Amniotic stem cell (primary cell): ENCODE measurements at places on chromosomes 7 and 10.

- DNase-seq: peak; percentile 47
These were observed 64.1 kb downstream of the CAV1 start for GRCh38 chr7:116588641-116589594.

- no peak for DNase-seq
These were observed 44.5 kb downstream of the RBM28 start for GRCh38 chr7:128299109-128299607.

- no peak for DNase-seq
These were observed 36.7 kb downstream of the ARHGAP22 start for GRCh38 chr10:48568131-48568530.

DNA sequence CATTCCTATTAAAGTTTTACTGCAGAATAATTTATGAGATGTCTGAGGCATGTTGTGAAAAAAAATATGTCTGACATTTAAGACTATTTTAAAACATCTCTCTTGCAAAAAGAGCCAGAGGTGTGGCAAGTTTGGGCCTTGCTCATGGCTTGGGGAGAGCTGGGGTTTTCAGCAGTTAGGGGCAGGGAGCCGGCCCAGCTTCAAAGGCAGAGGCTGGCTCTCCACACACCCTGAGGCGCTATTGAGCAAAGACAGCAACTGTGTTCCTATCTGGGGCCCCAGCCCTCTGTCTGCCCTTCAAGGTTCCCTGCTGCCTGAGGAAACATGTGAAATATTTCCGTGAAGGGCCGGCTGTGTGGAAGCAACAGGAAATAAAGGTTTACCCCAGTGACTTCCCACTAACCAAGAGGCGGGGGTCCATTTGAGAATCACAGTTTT, 94.0 kb downstream of the SORBS1 start:
- DNase-seq: no peak

DNA sequence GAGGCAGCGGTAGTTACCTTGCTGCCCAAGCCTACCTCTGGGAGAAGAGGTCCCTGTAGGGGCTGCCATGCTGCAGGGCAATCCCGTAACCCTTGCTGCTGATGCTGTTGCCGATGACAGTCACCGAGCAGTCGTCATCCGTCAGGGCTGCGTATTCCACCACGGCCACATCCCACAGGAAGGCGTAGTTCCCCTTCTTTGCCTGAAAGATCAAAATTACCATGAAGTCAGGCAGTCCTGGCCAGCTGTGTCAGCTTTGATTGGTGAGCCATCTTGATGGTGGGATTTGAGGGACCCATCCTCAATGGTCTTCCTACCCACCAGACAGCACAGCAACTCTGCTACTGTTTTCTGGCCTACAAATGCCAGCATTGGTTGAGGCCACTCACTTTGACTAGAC, 746.8 kb downstream of the GRID1 start:
- DNase-seq: no peak

- no peak for DNase-seq
These were observed 42.7 kb downstream of the LRRC18 start for GRCh38 chr10:48896756-48897440.

DNA sequence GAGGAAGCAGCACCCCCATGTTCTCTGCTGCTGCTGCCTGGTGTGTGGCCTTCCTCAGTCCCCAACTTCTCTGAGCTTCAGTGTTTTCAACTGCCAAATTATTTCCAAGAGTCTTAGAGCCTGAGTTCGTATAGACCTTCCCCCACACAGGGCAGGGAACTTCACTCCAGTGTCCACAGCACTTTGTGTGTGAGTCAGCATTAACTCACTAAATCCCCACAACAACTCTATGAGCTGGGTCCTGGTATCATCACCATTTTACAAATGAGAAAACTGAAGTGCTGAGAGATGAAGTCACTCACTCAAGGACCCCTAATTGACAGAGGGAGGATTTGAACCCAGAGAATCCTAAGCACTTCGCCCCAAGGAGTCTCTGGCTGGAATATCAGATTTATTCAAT, 48.3 kb downstream of the ADCYAP1R1 start:
- no peak for DNase-seq

GRCh38 chr10:35185260-35186034, 58.8 kb downstream of the CREM start:
- no peak for DNase-seq

GRCh38 chr10:131815266-131816156, 85.3 kb upstream of the PPP2R2D start:
- DNase-seq: no peak

GRCh38 chr10:45447416-45447815, 73.4 kb downstream of the ALOX5 start:
- DNase-seq: no peak
